Adrenal gland (tissue), 19 donors: ENCODE measurements at places on chromosomes 4 and X. TPM values are rescaled to one million over a fixed set of nuclear protein-coding genes. Genes with fewer than 3 reads are reported as not detected.

HCCS gene
- total RNA-seq: 24.0 TPM

SPACA5 gene
- total RNA-seq: not detected

DUSP9 gene
- not detected for total RNA-seq

UNC5C gene
- 32.2 TPM for total RNA-seq

ESX1 gene
- not detected for total RNA-seq

SH3BGRL gene
- total RNA-seq: 124 TPM

CDKL2 gene
- 0.63 TPM for total RNA-seq

STARD8 gene
- total RNA-seq: 16.7 TPM

REELD1 gene
- total RNA-seq: not detected

VAMP7 gene
- total RNA-seq: 35.3 TPM

ARMCX2 gene
- total RNA-seq: 38.3 TPM
